ENCODE measurements at places on chromosomes 2 and 18.
A peak's percentile ranks its signal among the peaks of the same experiment; 100 is the strongest.

GRCh38 chr18:6719910-6720683, 9.4 kb upstream of the ARHGAP28 start:
- no peak for DNase-seq

- DNase-seq = no peak
These were observed 1.7 kb upstream of the TMEM185B start for GRCh38 chr2:120224735-120225548.

DNA sequence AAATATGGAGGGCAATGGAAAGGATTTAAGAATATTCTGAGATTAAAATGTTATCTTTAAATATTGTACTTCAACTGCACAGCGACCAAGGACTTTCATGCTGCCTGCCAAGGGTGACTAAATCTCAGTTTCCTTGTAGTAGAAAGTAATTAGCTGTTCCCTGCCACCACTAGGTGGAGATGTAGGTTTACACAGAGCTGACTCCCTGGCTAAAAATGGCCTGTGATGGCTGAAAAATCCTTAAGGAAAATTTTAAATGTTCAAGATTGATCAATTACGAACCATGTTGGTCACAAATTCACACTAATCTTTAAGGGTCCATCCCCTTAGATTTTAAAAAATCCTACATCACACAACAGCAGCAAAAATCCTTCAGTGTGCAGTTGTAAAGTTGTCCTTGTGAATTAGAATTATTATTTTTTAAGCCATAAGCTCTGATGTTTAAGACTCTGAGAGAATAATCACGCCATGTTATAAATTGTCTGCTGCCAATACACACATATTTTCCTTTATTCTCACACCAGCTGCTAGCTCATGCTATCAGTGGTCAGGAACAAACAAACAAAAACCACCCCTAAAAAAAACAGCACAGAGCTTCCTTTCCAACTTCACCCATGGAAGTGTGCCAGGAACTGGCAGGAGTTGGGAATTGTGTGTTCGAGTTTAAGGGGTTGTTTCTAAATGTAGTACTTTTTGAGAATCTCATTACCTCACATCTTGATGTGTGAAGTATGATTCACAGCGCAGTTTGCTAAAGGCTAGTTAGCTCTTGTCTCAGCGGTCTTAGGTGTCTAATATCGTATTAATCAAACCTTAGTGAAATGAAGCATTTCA, 399.8 kb downstream of the TMEM182 start:
- no peak for DNase-seq

GRCh38 chr2:64915510-64915900, 73.7 kb upstream of the SLC1A4 start:
- no peak for DNase-seq

DNA sequence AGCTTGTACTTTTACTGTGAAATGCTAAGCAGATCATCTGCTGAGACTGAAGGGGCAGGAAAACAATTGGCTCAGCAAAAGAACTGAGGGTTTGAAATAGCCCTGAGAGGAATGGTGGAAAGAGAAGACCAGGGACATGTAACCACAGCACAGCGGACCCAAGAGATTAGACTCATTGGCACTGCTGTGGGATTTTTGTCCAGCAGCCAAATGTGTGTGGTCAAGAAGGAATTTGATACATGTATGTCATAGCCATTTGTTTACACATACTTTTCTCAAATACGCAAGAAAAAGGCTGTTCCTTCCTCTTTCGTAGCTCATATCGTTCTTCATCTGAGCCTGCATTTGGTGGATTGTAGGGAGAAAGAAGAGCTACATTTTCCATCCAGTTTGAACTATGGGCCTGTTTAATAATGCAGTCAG, 73.8 kb downstream of the TRABD2A start:
- DNase-seq = no peak

- DNase-seq = no peak
These were observed 54.2 kb downstream of the DIPK1C start for GRCh38 chr18:74402806-74403433.

GRCh38 chr2:19576411-19576810, 218.0 kb upstream of the OSR1 start:
- DNase-seq = no peak

GRCh38 chr2:37797081-37797480, 125.6 kb upstream of the CDC42EP3 start:
- DNase-seq = no peak

- DNase-seq = no peak
These were observed 194.0 kb downstream of the NDUFA10 start for GRCh38 chr2:239831001-239831731.

GRCh38 chr2:28587526-28588291, 91.8 kb downstream of the PLB1 start:
- DNase-seq = no peak

- DNase-seq = no peak
These were observed 110.3 kb upstream of the WDSUB1 start for GRCh38 chr2:159396799-159397198.

DNA sequence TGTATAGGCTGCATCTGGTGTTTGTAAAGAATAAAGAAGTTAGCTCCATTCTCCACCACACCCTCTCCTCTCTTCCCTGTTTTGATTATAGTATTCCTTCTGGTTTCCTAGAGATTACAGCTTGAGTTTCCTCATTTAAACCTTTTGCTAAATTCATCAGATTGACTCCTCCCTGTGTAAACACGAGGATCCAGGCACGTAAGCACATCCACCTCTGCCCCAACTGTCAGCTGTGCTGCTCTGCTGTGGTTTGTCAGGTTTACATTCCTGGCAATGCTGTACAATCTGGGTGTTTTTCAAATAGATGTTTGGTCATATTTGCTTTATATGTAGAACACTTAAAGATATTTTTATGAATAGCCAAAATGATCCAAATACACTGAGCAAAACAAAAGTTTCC, 302.8 kb downstream of the PTGR3 start:
- DNase-seq = no peak

- no peak for DNase-seq
These were observed 43.8 kb downstream of the OSBPL6 start for GRCh38 chr2:178238154-178238521.

DNA sequence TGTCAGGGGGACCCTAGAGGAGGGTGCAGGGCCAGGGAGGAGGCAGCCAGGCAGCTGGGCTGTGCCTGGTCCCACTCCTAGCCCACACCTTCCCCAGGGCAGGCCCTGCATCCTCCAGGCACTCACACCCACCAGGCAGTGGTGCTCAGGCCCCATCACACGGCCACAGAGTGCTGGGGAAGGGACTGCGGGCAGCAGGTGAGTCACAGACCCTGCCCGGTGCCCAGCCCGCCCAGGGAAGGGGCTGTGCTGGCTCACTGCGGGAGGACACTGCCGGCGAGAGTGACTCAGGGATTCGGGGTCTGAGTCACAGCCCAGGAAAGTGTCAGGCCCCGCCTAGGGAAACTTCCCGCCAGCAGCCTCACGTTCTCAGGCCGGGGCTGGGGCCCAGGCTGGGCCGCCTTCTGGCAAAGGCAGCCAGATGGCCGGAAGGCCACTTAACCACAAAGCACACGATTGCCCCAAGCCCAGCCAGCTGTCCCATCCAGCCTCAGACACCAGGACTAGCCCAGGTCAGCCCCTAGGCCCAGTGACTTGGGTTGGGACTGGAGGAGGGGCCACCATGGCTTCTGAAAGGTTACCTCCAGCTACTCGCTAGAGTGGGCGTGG, 42.2 kb downstream of the BIN1 start:
- peak; percentile 44 for DNase-seq

- no peak for DNase-seq
These were observed 142.7 kb upstream of the ST6GAL2 start for GRCh38 chr2:107028661-107029060.

DNA sequence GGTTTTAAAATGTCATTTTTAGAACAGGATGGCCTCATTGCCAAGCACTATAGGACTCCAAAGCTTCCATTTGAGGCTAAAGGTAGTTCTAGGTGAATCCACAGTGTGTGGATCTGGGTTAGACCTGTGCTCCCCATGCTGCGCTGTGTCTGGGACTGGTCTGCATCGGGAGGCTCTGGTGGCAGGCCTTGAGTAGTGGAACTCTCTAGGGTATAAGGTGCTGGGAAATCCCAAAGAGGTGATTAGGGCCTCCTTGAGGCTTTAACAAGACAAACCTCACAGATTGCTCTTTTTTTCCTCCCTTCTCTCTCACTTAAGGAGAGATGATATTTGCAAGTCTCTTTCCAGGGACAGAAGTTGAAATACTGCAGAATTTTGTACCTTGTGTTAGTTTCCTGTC, 9.3 kb downstream of the SEC11C start:
- no peak for DNase-seq

DNA sequence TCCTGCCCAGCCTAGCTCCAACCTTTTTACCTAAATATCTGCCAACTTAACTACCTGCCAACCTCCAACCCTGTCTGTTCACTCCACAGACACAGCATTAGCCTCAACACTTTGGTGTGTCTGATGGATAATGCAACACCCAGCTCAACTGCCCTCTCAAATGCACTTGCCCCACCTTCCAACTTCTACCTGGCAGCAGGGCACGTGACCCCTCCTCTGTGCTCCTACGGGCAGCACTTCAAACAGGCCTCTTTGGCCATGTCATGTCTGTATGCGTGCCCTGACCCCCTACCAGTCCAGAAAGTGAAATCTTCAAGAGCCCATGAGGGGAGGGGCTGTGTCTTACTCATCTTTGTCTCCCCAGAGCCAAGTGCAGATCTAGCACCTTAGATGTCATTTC, 25.5 kb downstream of the RNF149 start:
- DNase-seq = no peak

- DNase-seq = no peak
These were observed 121.1 kb upstream of the PID1 start for GRCh38 chr2:229392196-229392595.

GRCh38 chr2:149375801-149376361, 45.5 kb downstream of the LYPD6 start:
- DNase-seq = no peak

DNA sequence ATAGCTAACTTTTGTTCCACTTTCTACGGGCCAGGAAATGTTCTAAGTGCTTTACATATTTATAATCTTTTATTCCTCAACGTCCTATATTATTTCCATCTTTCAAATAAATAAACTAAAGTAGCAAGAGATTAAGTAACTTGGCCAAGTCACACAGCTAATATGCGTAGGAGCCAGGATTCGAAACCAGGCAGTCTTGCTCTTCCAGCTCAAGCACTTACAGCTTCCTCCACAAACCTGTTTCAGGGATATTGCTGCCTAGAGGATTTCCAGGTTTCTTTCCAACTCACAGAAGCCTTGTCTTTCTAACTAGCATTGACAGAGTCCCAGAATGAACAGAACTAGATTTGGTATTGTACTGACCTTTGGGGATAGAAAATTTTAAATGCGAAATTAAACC, 102.5 kb downstream of the FIGN start:
- no peak for DNase-seq

DNA sequence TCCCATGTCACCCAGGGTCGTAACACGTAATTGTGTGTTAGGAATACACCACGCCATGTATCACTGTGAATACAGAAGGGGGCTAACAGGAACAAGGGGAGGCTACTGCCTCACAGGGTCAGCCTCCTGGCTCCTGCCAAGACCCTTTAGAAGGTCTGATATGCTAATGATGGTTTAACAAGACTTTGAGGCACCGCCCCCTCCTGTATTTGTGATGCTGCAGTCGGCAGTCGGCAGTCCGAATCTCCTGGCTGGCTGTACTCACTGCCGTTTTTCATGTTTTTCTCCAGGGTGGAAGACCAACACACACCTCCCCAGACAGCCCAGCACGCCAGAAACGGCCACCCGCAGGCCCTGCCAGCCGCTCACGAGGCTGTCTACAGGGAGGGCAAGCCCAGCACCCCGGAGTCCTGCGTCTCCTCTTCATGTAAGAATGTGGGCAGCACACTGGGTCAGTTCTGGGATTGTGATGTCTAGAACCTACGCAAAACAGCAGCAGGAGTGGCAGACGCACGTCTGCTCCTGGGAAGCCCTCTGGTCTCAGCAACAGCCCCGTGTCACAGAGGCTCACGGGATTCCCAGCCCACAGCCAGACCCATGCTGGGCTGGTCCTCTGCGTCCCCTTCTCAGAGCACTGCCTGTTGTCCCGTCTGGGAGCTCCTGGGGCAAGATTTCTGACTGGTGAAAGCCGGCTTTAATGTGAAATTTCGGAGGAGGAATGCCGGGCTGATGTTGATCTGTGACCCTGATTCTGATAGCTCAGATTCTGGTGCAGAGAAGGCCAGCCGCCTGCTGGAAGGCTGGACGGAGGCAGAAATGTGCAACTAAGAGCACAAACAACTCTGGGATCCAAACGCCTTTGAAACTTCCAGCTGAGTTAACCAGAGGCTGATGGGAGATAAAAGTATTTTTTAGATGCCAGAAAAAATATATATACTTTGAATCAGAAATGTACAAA, 39.7 kb upstream of the B3GNT7 start:
- DNase-seq = no peak

DNA sequence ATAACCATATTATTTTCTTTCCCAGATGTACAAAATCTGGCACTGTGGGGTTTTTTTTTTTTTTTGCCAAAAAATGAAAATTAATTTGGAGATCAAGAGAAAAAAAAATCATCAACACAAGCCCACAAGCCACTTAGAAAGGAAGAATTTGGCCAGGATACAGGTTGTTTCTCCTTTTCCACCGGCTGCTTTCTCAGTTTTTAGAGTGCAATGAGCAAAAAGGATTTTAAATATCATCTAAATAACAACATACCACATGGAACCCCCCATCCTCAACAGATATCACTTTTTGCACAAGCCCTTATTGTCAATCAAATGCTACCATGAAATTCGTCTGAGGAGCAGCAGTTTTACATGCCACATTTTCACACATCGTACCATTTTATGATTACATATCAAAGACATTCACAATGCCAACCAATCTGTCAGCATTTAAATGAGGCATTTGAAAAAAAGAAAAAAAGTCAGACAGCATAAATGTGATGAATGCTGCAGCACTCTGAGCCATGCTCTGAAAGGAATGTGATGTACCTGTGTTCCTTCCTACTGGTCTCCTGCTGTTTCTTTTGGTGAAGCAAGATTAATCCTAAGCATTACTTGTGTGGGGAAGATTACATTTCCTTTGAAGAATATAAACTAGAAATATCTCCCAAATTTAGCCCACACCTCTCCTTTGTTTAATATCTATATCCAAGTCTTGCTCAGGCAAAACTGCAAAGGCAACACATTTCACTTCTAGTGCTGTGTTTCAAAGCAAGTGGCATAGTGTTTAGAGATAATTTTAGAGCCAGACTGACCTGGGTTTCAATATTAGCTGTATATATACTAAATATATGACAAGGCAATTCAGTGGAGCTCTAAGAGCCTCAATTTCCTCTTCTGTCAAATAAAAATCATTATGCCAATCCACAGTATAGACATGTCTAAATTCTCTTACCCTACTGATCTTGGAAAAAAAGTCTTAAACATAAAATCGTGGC, 391.3 kb downstream of the CMPK2 start:
- DNase-seq = no peak

DNA sequence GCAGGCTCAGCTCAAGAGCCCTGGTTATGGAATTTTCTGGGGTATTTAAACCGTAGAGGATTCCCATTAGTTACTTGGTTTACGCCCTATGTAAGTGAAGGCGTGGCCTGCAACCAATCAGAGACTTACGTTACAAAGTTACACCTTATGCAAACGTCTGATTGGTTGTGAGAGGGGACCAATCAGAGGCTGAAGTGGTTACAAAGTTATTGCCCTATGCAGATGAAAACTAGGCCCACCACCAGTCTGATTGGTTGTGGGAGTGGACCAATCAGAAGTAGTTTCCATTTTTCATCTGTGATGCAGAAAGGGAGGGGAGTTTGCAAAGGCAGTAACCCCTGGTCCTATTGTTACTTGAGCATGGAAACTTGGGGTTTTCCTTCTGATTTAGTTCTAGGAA, 49.1 kb downstream of the DLGAP1 start:
- DNase-seq = no peak

GRCh38 chr2:170208967-170209366, 31.0 kb downstream of the MYO3B start:
- no peak for DNase-seq

GRCh38 chr2:58047373-58047935, 848 bp downstream of the VRK2 start:
- no peak for DNase-seq

- no peak for DNase-seq
These were observed 20.7 kb downstream of the TMEM178A start for GRCh38 chr2:39686456-39686855.
